ENCODE measurements at places on chromosomes 7 and 10.

DNA sequence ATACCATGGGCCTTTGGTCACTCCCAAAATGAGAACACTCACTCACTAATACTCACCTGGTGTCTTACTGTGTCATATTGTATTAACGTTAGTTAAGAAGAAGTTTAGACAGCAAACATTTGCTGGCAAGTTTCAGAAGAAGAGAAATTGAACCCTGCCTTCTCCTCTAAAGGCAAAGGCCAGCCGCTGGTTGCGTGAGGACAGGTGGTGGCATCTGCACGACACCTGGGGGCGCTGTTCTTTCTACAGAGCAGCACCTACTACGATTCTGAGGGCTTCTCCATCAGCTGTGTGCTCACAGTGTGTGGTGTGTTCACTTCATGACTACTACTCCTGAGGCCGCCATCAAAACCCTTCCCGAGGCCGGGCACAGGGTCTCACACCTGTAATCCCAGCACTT, 17.9 kb upstream of the CLEC2L start:
- DNase-seq, result no peak

- DNase-seq, result no peak
Measured at GRCh38 chr7:155291045-155291530, 6.6 kb upstream of the INSIG1 start.

- no peak for DNase-seq
Measured at GRCh38 chr10:42987121-42987541, 89.7 kb upstream of the RET start.

GRCh38 chr10:8911032-8911431, 856.5 kb downstream of the GATA3 start:
- no peak for DNase-seq

Data from muscle of arm (tissue), 14 donors.